ENCODE measurements at places on chromosomes 2 and 18.

GRCh38 chr18:24153397-24153796 is 14.5 kb downstream of the CABYR start:
- no peak for DNase-seq

GRCh38 chr2:163664610-163665009 is 71.2 kb downstream of the FIGN start:
- no peak for DNase-seq

DNA sequence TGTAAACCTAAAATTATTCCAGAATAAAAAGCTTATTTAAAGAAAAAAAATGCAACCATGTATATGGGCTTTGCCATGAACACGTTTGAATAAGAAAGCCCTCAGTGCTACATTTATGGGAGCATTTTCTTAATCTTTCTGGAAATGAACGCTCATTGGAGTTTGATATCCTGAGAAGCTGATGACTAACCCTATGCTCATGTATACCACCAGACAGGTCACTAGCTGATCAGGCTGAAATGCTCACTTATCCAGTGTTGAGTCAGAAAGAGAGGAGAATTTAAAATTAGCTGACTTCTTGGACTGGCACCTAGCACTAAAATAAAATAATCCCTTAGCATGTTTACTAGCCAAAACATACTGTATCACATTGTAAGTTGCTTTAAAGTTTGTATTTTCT is 254.9 kb upstream of the SIX3 start:
- DNase-seq: no peak

GRCh38 chr2:148876595-148877402 is 1.8 kb downstream of the KIF5C start:
- DNase-seq: no peak

DNA sequence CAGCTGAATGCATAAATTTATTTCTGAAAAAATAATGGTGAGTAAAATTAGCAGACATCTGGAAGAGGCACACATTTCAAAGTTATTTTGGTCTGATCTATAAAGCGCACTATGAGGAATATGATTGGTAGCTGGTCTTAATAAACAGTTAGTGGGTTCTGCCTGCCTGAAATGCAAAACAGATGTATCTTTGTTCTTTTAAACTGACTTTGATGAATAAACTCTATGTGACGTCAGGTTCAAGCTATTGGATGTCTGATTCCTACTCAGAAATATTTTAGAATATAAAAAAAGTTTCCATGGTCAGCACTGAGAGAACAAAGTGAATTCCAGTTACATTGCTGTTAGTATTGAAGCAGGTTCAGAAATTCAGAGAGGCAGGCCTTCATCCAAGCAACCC is 136.4 kb downstream of the TPGS2 start:
- peak; percentile 64 for DNase-seq

- no peak for DNase-seq
Measured at GRCh38 chr2:11945139-11946126, 199.0 kb downstream of the LPIN1 start.

- DNase-seq: no peak
Measured at GRCh38 chr2:176114930-176115625, 1.5 kb upstream of the HOXD10 start.

DNA sequence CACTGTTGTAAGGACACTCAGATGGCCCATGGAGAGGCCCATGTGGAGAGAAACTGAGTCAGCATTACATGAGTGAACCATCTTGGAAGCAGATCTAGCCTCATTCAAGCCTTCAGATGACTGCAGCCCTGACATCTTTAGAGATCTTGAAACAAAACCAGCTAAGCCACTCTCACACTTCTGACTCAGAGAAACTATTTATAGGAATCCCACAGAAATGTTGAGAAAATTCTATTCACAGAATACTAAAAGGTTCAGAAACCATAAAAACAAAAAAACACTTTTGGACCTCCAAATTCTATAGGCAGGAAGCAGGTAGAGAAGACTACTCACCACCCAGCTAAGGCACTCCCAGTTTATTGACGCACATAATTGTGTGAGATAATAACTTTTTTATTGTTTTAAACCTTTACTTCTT is 8.7 kb downstream of the TMEM169 start:
- DNase-seq: no peak

DNA sequence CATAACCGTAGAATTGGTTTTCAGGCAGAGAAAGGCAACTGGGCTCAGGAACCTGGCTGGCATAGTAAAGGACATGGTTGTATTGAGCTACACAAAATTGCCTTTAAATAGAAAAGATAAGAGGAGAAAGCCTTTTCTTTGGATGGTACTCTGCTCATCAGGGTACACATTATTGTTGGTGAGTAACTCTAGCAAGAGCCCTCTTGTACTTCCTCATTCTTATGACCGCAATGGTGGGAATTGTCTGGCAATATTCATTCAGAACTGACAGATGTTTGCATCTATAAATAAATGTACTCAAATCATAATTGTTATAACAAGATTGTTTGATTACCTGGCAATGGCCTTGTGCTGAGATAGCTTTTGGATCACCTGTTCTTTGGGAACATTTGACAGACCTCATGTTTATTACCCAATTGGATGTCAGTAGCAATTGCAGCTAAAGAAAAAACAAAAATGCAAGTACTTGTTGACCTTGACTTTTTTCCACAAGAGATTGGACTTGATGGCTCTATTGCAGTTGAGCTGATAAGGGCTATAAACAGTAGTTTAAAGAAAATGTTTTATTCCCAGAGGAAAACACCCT is 43.9 kb downstream of the MEIS1 start:
- DNase-seq: no peak

- peak; percentile 20 for DNase-seq
Measured at GRCh38 chr2:26946841-26947784, 23.3 kb upstream of the MAPRE3 start.

DNA sequence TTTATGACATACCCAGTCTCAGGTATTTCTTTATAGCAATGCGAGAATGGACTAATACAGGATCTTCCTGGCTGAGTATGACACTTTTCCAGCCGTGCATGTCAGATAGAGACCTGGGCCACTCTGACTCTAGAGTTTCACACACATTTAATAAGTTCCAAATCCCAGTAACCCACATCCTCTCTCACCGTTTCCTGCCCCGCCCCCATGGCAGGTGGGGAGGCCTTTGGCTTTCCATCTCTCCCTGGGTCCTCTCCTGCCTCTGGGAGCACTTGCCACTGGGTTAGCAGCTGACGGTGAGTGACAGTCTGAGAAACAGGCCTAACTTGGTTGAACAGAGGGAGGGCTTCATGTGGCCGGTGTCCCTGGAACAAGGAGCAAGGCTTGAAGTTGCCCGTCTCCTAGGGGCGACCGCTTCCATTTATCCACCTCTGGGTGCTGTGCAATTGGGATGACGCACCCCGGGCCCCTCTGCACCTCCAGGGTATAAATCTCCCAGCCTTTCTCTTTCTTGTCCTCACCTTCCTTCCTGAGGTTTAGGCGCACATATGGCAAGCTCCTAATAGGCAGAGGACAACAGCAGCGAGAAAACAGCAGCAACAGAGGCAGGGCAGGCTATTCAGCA is 152.7 kb upstream of the HDAC4 start:
- DNase-seq: no peak

DNA sequence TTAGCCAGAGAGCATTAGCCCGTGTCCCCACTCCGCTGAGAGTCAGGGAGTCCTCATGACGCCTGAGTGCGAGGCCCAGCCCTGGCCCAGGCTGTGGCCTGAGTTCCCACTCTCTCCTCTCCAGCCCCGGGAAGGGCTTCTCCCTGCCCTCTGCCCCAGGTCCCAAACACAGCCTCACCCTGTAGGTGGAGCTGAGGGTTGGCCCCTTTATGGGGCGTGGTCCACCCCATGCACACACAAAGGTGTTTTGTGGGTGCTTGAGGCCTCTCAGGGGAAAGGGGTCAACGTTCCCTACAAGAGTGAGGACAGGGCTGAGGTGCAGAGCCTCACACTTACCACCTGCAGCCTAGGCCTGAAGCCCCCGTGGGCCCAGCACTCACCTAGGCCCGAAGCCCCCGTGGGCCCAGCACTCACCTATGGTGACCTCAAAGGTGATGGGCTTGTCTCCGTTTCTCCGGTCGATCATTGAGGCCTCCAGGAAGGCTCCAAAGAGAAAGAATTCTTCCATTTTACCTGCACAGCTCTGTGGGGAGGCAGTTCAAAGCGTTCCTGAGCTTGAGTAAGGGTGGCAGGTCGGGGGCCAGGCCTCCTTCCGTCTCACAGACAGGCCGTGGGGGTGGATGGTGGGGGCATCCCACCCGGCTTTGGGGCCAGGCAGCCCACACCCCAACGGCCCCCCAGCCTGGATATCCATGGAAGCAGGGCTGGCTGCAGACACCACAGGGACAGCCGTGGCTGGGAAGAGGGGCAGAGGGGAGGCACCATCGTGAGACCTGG is 2.1 kb upstream of the OTOF start:
- no peak for DNase-seq

DNA sequence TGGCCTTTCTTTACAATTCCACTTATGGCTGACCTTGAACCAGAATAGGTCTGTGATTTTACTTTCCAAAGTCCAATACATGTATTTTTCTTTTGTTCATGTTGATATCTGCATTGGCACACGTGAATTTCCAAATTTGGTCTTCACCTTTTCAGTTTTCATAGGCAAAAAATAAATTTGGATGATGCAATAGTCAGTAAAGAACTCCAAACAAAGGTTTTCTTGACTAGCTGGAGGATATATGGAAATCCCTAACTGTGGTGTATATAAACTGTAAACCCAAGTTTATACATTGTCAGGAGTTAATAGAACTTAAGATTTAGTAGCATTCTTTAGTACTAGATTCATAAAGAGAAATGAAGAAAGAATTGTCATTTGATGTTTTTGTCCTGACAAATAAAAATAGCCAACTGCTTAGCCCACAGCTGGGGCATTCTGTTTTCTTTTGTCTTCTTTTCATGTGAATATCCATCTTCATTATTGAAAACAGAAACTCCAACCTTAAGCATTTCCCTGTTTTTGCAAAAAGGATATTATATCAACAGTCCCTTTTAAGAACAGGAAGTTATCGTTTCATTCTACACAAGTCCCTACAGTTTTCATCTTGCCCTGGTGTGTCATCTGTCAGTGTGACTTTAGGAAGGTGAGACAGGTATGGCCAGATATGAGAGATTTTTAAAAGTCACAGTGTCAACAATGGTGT is 132.9 kb downstream of the BCL2 start:
- peak; percentile 9 for DNase-seq

- no peak for DNase-seq
Measured at GRCh38 chr18:6792391-6792790, 62.9 kb downstream of the ARHGAP28 start.

DNA sequence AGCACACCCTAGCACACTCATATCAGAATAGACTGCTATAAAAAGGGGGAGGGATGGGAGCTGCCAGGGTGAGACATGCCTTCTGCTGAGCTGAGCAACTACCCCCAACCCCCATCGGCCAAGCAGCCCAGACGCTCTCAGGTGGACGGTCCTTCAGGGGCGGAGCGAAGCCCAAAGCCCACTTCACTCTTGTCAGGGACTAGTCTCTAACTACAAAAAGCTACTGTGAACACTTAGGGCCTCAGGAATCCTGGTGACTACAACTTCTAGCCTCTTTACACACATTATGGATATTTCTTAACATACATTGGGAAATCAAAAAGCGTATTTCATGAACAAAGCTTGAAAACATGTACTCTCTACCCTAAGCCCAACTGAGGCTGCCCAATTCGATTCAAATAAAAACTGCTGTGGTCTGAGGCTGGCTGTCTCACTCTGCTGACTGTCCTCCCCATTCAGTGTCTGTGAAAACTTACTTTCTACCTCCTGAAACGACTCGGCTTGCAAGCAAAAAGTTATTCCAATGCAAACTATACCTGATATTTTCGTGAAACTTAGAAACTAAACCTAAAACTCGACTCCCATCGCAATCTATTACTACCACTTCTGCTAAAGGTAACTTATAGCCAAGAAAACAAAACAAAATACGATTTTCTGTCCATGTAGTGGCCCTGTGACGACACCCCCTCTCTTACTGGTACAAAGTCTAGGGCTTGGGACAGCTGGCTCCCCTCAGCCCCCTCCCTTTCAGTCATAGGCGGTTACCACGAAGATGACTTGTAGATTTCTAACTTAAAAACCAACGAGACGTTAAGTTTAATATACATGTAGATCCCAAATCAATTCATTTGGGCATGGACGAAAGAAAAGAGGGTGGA is 1.2 kb downstream of the SERTAD2 start:
- DNase-seq: peak; percentile 57

DNA sequence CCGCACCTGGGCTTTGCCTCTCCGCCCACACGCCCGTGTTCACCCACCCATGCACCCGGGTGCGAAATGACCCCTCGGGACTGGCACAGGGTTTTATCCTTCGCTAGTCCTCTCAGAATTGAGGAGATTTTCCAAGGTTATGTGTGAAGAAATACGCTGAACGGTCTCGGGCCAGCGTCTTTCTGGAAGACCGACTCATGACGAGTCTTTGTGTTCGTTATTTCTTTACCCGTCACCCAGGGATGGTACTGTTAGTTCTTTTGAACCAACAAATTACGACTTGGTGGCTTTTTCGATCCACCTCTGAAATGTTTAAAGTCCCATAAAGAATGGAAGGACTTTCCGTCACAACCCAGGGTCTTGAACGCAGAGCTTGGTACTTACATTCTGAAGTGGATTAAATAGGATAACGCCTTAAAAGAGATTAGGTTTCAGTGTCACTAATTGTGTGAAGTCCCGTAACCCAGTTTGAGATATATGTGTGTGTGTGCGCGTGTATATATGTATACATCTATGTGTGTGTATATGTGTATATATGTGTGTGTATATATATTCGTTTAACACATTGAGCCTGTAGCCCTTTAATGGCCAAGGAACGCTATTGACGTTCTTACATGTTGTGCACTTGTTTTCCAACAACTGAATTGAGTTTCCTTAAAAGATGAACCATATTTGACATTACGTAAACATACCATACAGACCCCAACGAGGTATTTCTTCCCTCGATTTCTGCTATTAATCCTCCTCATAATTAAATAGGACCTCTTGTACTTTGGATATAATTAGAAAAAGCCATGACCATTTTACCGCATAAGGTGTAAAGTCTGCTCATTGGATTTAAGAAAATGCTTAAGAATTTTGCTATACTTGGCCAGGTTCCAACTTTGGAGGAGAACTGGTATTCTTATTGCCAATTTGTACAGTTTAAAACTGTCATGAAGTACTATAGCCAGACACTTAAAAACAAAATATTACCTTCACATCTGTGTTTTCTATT is 889 bp downstream of the ZC3H15 start:
- DNase-seq: no peak

DNA sequence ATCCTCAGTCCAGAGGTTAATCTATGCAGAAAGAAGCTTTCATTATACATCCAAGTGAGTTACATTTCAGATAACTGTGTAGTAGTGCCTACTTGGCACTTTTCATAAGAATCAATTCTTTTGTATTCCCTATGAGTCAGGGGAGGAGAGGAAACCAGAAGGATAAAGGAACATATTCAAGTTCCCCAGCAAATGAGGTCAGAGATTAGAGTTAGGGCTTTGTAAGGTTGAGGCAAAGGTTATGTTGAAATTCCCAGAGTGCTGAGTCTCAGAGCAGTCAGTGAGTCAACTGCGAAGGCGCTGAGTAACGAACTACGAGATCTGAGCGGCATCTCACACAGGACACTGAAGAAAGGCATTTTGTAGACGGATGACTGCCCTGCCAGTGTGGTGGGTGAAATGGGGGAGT is 25.1 kb upstream of the ME2 start:
- DNase-seq: peak; percentile 98
